ENCODE measurements at places on chromosomes 13 and 19.

DNA sequence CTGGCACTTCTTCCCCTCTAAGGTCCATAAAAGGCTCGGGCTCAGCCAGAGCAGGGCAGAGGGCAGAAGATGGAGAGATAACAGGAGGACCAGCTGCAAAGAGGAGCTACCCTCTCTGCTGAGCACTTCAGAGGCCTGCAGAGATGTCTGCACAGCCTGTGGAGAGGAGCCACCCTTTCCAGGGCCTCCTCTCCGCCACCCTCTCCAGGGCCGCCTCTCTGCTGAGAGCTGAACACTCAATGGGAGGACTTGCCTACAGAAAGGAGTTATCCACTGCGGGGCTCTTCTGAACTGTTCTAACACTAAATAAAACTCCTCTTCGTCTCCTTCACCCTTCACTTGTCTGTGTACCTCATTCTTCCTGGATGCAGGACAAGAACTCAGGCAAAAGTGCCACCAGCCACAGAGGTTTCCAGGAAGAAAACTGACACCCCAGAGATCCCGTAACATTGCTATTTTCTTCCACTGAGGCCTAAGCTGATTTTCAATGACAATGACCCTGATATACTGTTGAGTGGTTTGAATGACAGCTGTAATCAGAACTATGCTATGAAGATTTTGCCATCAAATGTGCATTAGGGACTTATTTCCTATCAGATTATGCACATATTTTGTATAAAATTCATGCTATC lies 16.2 kb upstream of the TSC22D1 start:
- DNase-seq: no peak

DNA sequence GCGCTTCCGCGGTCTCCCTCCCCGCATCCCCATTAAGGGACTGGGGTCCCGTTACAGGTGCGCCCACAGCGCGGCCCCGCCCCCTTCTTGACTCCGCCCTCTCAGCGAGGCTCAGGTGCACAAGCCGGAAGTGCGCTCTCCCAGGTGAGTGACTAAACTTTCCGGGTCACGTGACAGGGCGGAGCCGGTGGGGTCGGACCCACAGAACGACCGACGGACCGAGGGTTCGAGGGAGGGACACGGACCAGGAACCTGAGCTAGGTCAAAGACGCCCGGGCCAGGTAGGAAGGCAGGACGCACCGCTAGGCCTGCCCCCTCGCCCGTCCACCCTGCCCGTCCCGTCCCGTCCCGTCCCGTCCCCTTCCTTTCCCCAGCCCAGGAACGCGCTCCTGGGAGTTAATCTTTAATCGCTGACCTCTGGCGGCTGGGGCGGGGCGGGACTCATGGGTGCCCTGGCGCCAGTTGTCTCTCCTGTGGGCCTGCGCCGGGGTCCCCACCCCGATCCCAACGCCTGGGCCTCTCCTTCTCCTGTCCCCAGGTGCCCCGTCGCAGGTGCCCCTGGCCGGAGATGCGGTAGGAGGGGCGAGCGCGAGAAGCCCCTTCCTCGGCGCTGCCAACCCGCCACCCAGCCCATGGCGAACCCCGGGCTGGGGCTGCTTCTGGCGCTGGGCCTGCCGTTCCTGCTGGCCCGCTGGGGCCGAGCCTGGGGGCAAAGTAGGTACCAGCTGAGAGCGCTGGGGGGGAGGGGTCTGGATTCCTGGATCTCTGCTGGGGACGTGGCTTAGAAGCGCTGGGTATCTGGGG lies at the start of gene CRB3:
TSS of gene CRB3 (plus strand) at position 202 of the 804 bp plus-strand sequence. CDS start at position 633, 431 bp downstream.
- DNase-seq: peak; percentile 74

GRCh38 chr13:77846173-77846572 lies 72.5 kb downstream of the EDNRB start:
- DNase-seq: no peak

DNA sequence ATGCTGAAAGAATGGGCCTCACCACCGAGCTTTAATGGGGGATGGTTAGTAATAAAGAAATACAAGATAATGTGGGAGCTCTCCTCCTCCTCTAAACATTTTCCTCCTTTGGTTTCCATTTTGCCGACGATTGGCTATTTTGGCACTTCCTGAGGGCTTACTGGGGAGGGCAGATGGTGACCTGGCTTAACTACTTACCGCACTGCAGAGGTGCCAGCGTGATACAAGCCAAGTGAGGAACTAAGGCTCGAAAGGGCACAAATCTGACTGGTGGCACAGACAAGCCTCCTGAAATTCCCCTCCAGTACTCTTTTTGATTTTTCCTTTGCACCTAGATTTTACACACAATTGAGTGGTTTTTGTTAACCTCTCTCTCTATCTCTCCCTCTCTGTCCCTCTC lies 53.3 kb upstream of the RAP2A start:
- no peak for DNase-seq

DNA sequence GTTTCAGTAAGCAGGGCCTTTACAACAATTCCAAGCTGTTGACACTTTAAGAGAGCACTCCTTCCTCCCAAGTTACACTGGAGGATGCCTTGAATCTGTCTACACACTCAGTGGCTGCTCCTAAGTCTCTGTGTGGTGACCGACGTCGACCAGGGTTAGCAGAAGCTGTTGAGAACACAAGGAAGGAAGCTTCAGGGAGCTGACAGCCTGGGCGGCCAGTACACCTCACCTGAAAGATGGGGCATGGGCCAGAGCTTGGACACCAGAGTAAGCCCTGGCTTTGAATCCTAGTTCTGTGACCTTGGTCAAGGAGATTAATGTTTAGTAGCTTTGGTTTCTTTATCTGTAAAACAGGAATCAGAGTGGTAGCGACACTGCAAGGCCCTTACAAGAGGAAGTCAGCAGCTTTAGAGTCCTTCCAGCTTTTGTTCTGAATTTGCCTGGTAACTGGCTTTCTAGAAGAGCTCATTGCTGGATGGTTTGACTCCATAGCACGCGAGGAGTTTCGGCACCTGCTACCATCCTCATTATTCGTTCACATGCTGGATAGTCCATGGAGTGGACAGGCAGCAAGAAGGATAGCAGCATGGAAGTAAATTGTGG lies 214.2 kb downstream of the FGF9 start:
- DNase-seq: no peak

DNA sequence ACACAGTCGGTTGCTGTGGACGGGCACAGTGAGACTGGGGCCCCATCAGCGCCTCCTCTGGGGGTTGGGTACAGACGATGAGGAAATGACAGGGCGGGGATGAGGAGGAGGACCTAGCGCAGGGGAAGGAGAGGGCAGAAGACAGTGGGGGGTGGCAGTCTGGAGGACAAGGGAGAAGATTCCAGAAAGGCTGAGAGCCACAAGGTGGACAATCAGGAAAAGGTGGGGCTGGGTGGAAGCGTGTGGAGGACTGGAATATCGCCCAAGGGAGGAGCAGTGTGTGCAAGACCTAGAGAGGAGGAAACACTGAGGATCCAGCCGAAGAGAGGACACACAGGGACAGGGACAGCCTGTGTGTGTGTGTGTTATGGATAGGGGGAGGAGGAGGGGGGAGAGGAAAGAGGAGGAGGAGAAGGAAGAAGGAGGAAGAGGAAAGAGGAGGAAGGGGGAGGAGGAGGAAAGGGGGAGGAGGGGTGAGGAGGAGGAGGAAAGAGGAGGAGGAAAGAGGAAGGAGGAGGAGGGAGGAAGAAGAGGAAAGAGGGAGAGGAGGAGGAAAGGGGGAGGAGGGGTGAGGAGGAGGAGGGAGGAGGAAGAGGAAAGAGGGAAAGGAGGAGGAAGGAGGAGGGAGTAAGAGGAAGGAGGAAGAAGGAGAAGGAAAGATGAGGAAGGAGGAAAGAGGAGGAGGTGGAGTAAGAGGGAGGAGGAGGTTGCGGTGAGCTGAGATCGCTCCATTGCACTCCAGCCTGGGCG lies 15.8 kb upstream of the GARIN5A start:
- DNase-seq: no peak

- DNase-seq: peak; percentile 12
Observed at GRCh38 chr19:42596391-42597072, 1.8 kb upstream of the CEACAM8 start.

- DNase-seq: no peak
Observed at GRCh38 chr19:18961767-18962620, 21.0 kb upstream of the HOMER3 start.

DNA sequence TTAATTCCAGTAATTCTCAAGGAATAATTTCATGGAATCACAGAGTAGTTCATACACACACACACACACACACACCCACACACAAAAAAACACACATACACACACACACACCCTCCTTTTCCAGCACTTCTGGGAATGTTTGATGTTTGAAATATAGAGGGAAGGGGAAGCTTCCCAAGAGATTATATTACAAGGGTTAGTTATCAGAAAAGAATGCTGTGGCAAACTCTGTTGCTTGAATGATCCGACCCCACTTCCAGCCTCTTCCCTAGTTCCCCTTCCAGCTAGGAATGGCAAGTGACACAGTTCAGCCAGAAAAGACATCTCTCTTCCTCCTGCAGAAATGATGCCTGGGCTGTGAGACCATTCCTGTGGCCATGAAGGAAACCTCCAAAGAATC lies 49.9 kb downstream of the KCTD12 start:
- no peak for DNase-seq

DNA sequence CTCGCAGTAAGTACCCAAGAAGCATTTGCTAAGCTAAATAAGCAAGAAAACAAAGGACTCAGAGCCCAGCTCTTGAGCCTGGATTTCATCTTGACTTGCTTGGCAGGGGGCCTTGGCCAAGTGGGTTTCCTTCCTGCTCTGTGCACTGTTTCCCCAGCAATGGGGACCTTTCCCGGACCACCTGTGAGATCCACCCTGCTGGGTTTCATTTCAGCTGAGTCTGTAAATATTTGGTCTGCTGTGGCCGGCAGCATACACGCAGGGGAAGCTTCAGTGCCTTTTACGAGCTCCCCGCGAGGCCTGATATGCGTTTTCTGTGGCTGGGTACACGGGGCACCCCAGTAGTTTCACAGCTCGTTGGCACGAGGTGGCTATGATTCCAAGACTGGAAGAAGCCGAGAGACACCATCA lies 12.4 kb upstream of the TINCR start:
- peak; percentile 39 for DNase-seq

DNA sequence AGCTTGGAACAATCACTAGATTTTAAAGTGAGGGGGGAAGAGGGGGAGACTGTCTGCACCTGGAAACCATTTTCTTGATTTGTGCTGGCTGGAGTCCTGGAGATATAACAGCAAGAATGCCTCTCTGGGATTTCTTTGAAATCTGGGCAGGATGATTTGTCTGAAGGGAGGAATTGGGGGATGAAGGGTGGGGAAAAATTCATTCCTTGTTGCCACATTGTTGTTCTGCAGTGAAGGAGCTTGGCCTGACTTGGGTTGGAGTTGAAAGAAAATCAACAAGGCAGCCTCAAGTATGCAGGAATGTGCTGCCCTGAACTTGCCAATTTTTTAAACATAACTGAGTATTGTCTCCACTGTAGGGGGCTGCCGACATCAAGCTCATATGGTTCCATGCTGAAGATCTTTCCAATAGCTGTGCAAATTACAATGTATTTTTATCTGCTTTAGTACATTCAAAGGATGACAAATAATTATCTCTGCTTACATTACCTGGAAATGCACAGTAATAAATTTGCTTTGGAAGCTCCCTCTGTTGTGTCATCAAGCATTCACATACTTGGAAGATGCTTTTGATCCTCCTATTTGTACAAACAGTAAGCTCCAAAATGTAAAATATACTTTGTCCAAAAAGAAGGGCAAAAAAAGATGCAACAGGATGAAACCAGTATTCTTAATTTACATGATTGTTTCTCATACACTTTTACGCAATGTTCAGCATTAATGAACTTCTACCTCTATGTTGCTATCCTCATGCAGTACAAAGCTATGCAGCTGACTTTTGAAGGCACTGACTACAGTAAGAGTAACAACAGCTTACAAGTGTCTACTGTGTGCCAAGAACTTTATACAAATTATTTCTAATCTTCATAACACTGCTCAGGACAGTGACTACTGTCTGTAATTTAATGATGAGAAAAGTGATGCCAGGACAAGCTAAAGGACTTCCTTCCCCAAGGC lies 627.9 kb upstream of the KLF12 start:
- DNase-seq: no peak
